ENCODE measurements at places on chromosomes 16 and 17.

GRCh38 chr17:77266891-77267341 is 126.1 kb downstream of the SEC14L1 start:
- no peak for DNase-seq

GRCh38 chr17:17088086-17088485 is 45.8 kb downstream of the MPRIP start:
- DNase-seq = no peak

- DNase-seq = peak; percentile 83
Observed at GRCh38 chr16:89764711-89765201, 43.4 kb downstream of the ZNF276 start.

DNA sequence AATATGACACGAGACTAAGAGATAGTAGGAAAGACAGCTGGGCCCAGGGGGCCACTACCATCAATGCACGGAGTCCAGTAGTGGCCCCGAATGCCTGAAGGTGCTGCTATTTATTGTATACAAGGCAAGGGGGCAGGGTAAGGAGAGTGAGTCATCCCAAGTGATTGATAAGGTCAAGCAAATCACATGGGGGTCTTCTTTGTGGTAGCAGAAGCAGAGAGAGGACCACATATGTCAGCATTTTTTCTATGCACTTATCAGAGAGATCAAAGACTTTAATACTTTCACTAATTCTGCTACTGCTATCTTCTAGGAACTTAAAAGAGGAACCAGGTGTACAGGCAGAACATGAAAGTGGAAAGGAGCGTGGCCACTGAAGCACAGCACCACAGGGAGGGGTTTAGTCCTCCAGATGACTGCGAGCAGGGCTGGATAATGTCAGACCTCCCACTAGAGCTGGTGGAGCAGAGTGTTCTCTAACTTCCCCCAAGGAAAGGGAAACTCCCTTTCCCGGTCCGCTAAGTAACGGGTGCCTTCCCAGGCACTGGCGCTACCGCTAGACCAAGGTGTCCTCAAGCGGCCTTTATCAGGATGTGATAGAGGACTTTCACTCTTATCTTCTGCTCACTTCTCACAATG is 26.4 kb upstream of the ARL4D start:
- DNase-seq = no peak

GRCh38 chr16:73126525-73126853 is 78.6 kb upstream of the ZFHX3 start:
- no peak for DNase-seq

- DNase-seq = no peak
Observed at GRCh38 chr17:78659546-78659945, 82.3 kb upstream of the DNAH17 start.

- no peak for DNase-seq
Observed at GRCh38 chr17:4038076-4038475, 73.8 kb upstream of the ATP2A3 start.

GRCh38 chr16:85557971-85558657 is 55.0 kb upstream of the GSE1 start:
- no peak for DNase-seq

DNA sequence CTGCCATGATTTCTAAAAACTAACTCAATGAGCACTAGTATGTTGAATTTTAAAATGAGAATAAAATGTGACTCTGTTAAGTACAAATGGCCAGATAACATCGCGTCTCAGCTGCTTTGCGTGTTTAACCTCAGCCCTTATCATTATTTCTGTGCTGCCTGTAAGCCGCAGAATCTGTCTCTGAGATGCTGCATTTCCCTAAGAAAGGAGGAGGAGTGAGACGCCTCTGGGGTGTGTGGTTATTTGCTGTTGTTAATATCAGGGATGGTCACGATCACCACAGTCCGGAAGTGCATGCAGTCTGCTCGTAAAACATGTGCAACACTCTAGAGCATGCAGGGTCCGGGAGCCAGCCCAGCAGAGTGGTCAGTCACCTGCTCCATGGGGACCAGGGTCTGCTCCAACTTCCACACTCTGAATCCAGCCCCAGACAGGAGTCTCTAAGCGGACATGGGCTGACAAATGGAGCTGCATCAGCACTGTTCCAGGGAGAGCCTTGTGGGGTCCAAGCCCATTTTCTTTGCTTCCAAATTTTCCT is 342.5 kb downstream of the MAF start:
- no peak for DNase-seq

DNA sequence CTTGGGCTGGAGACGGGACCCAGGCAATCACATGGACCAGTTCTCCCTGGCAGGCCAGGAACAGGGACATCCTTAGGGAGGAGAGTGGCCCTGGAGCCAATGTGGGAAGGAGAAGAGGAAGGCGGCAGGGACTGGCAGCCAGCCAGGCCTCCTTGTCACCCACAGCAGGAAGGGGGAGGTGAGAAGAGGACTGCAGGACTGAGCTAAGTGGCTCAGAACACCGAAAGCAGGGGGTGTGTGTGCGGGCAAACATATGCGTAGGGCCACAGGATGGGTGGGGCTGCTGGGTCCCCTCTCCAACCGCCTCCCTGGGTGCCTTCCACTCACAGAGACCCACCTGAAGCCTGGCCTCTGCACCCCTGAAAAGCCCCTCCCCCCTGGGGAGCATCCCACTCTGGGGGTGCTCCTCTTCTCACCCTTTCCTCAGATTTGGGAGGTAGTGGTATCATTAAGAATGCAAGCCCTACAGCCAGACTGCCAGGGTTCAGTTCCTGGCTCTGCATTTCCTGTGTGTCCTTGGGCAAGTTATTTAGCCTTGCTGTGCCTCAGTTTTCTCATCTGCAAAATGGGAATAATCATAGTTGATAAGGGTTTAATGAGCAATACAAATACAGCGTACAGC is 8.1 kb downstream of the PNMT start:
- DNase-seq = no peak

DNA sequence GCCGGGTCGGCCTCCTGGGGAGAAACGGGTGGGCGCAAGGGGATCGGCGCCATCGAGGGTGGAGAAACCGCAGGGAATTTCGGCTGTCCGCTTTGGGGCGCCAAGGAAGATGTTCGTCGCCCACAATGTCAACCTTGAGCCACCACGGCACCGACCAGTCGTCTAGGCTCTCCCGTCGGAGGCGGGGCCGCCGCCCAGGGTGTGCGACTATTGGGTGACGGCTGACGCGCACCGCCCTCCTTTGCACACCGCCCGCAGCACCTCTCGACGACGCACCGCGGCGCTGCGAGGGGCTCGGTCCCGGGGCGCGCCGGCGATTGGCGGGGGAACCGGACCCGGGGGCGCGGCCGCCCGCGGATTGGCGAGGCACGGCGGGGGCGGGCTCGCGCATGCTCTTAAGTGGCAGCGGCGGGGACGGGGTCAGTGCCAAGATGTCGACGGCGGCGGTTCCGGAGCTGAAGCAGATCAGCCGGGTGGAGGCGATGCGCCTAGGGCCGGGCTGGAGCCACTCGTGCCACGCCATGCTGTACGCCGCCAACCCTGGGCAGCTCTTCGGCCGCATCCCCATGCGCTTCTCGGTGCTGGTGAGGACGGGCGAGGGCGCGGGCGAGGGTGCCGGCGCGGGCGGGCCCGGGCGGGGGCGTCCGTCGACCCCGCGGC is at the start of gene NUDT16L1:
NUDT16L1 (plus strand) TSS at position 267 of the 660 bp plus-strand sequence; CDS start at position 432, 165 bp downstream.
- peak; percentile 99 for DNase-seq

DNA sequence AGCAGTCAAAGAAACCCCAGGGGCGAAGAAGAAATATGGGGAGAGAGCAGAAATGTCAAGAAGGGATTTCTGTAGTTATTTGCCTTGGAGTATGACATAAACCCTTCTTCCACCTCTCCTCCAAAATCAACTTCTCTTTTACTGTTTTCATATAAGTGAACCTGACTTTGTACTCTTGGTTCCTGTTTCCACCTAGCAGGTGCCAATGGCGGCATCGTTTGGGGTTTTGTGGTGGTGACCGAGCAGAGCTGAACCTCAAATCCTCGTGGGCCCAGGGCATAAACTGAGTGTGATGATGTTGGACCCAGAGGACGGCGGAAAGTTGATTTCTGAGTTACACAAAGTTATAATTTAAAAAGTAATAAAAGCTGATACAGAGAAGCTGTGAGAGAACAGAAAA is 39.6 kb upstream of the PSMD7 start:
- no peak for DNase-seq

- no peak for DNase-seq
Observed at GRCh38 chr17:8366231-8366630, 10.3 kb downstream of the KRABD2 start.

- no peak for DNase-seq
Observed at GRCh38 chr17:76124582-76125390, 16.3 kb downstream of the FOXJ1 start.

DNA sequence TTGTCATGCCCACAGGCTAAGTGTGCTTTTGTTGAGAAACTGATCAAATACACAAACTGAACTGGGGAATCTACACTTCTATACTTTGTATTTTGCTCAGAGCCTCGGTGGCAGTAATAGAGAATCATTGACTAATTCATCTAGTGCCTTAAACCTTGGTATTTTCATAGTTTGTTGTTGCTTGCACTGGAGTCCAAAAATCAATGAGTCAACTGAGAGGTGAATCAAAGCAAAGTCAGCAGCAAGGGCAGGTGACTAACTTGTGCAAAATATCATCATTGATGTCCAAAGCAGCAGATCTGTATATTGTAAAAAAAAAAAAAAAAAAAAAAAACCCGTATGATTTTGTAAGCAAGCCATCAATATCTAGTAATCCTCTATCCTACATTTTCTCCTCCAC is 296.4 kb downstream of the MAP2K6 start:
- no peak for DNase-seq

GRCh38 chr17:27244491-27245223 is 49.3 kb upstream of the WSB1 start:
- DNase-seq = no peak

GRCh38 chr16:57981636-57982035 is 10.7 kb upstream of the CNGB1 start:
- no peak for DNase-seq

DNA sequence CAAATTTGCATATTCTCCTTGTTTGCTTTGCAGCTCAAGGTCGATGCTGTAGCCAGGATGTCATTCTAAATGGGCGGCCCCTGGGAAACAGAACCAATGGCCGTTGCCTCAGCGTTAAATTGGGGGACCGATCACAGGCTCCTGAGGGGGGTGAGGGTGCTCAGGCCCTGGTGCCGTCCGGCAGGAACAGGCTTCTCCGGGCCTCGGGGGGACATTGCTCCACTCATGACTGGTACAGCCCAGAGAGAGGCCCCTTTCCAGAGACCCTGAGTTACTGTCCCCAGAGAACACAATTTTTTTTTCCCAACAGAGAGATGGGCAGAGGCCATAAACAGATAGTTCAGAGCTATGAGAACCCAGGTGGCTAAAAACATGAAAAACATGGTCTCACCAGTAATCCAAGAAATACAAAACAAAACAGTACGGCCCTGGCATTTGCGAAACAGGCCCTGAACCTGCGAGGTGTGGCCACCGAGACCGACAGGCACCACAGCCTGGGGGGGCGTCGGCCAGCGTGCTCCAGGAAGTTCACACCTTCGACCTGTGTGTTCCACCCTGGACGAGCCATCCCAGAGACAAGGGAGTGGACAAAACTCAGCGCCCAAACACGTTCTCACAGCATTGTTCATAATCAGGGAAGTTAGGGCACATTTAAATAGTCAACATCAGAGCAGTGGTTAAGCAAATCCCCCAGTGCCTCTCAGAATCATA is 82.8 kb downstream of the METRNL start:
- DNase-seq = no peak

DNA sequence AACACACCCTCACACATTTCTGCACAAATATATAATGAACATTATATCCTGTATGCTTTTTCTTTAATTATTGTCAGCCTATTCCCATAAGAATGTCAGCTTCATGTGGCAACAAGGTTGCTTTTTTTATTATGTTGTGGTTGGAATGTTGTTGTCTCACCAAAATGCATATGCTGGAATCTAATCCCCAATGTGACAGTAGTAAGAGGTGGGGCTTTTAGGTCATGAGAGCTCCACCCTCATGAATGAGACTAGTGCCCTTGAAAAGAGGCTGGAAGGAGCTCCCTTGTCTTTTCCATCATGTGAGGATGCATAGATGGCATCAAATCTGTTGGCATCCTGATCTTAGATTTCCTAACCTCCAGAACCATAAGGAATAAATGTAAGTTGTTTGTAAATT is 131.3 kb upstream of the IRX6 start:
- no peak for DNase-seq

GRCh38 chr17:19004421-19005136 is at the start of gene FAM83G:
TSS of gene FAM83G (minus strand) at chr17:19004764. CDS start at chr17:19004041, 723 bp downstream.
- DNase-seq = peak; percentile 87

GRCh38 chr17:71869841-71870545 is 250.8 kb upstream of the SOX9 start:
- DNase-seq = no peak

GRCh38 chr16:12132290-12132689 is 155.8 kb downstream of the SNX29 start:
- no peak for DNase-seq

DNA sequence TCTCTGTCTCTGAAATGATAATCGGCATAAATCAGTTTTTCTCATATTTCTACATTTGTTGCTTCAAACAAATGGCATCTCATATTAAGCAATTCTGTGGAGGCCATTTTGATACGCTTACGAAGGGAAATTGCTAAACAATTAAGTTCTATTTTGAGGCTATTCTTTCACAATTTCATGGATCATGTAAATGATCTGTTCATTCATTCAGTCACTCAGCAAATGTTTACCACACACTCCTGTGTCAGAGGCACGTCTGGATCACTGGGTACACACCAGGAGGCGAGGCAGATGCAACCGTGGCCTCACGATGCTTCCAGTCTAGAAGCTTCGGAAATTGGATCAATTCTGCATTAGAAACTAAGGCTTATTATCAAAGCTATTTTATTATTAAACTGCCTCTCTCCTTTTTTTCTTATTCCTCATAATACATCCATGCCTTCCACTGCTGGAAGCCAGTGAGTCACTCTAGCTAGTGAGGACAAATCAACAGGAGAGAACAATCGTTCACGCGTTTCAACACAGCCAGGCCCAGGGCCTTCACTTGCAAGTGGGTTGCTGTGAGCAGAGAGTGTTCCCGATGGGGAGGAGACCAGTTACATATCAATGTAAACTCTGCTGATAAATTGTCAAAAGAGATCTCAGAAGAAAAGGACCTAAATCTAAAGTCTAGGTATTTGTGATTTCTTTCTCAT is 11.3 kb upstream of the SLC39A11 start:
- DNase-seq = no peak

GRCh38 chr16:75576384-75576811 is 10.2 kb downstream of the GABARAPL2 start:
- no peak for DNase-seq

GRCh38 chr17:35001549-35001948 is 21.2 kb downstream of the LIG3 start:
- DNase-seq = no peak

- no peak for DNase-seq
Observed at GRCh38 chr17:63531022-63531965, 8.1 kb downstream of the KCNH6 start.

- no peak for DNase-seq
Observed at GRCh38 chr16:82366462-82366861, 196.4 kb upstream of the MPHOSPH6 start.

All from GM19239 (cell line).